ENCODE measurements at places on chromosomes 1 and 21.

- DNase-seq: no peak
Measured at GRCh38 chr1:201350884-201351283, 26.6 kb downstream of the TNNT2 start.

- no peak for DNase-seq
Measured at GRCh38 chr1:18204575-18204974, 97.0 kb downstream of the IGSF21 start.

DNA sequence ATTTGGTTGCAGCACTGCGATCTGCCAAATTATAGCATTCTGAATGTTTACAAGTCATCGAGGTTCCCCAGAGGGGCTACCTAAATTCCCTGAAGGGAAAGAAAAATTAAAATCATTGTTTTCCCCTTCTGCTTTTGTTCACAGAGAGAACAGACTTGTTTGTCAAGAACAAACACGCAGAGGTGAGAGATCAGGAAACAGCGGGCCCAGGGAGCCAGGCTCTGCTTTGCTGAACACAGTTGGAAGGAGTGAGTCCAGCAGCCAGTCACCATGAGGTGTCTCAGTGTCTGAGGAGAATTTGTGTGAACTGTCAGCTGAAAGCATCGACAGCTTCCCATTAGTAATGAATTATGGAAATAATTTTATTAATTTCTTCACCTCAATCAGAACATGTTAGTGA is 52.5 kb downstream of the RWDD3 start:
- no peak for DNase-seq

DNA sequence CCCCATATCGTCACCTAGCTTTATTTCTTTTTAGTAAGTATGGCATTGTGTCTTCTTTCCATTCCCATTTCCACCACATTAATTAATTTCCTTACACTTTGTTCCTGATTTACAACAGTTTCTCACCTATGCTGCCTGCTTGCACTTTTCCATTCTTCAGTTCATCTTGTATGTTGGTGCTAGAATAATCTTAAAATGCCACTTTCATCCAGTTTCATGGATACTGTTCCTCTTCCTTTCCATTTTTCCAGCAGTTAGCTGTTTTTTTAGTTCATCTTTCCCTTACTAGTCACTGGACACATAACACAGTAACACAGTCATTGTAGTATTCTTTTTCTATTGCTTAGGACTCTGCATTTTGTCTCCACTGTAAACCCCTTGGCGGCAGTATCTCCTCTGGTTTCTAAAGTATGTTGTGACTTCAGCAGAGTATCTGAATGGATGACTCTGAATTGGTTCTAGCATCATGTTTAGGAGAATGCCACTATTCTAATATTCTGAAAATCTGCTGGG is 2.1 kb downstream of the CDC7 start:
- no peak for DNase-seq

DNA sequence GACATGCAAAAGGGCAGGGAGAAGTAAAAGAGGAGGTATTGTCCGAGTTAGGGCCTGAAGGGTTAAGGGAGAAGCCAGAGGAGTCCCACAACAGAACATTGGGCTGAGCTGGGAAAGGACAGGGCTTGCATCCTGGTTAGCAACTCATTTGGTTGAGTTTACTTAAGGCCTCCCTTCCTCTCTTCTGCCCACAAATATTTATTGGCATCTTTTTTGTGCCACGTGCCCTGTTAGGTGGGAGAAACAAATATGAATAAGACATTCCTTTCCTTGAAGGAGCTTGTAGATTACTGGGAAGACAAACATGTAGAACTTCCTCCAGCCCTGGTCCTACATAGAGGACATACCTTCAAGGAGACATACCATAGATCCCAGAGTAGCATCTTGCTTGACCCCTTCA is 53.0 kb upstream of the PRELP start:
- DNase-seq: no peak
